SK-N-DZ (cell line): ENCODE measurements at places on chromosomes 6 and 20.
A peak's percentile ranks its signal among the peaks of the same experiment; 100 is the strongest.

- DNase-seq: no peak
These were observed 62.2 kb upstream of the CLDN20 start for GRCh38 chr6:155201461-155202226.

DNA sequence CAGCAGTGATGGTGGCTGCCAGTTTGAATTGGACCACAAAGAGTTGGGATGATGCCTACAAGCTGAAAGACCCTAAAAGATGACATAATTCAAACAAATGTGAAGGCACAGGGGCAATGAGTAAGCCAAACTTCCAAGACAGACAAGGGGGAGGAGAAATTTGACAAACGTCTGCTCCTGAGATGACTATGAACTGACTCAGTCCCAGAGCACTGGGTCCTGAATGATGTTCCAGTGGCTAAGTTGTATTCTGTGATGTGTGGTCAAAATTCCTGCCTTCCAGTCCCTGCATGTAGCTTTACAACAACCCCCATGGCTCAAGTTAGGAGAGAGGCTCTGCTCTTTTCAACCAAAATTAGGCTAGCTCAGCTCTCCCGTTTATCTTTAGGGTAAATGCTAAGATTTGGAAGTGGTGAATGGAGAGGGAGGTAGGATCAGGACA lies 86.1 kb upstream of the SIRPA start:
- DNase-seq: no peak

DNA sequence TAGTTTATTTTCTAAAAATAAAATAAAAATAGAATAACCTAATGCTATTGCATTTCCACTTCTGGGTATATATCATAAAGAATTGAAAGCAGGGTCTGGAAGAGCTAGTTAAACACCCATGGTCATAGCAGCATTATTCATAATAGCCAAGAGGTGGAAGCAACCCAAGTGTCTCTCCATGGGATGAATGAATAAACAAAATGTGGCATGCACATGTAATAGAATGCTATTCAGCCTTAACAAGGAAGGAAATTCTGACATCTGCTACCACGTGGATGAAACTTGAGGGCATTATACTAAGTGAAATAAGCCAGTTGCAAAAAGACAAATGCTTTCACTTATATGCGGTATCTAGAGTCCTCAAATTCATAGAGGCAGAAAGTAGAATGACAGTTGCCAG lies 130.8 kb downstream of the TIAM2 start:
- no peak for DNase-seq

DNA sequence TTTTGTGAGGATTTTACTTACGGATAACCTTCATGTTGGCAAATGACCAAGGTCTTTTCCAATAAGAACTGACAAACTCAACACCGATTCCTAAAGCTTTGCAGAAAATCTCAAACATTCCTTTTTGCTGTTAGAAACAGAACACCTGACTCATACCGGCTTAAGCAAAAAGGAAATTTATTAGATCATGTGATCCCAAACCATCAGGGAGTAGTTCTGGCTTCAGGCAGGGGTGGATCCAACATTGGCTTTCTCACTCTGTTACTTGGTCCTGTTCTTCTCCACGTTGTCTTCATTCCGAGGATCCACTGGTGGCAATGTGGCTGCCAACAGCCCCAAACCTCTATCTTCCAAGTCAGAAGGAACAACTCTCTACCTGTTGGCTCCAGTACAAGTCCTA lies 95.9 kb upstream of the PMEPA1 start:
- no peak for DNase-seq

- DNase-seq: no peak
These were observed 328.6 kb upstream of the ARID1B start for GRCh38 chr6:156448579-156448978.

DNA sequence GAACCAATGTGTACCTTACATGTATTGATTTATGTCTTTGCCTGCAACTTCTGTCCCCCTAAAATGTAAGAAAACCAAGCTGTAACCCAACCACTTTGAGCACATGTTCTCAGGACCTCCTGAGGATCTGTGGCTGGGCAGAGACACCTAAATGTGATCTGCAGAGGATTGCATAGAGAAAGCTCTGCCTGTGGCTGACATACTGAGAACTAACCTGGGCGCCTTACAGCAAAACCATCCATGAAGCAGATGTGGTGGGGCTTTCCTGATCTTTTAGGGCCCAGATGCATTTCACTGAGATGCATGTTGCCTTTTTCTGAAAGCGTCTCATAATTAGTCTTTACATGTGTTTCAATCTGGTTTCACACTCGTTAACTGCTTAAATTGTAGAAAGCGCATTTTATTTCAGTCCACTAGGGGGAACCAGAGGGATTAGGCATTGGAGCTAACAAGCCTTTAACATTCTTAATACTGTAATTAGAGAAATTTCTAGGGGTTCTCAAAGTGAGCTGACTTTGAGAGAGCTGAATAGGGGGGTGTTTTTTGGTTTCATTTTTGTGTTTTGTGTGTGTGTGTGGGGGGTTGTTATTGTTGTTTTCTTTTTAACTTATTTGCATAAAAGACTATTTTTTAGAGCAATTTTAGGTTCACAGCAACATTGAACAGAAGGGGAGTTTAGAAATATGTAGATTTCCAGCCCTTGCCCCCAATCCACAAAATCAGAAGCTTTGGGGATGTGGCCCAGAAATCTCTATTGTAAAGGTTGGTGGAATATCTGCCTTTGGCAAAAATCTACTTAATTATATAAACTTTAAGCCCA lies 50.9 kb upstream of the FAM184A start:
- DNase-seq: peak; percentile 86

DNA sequence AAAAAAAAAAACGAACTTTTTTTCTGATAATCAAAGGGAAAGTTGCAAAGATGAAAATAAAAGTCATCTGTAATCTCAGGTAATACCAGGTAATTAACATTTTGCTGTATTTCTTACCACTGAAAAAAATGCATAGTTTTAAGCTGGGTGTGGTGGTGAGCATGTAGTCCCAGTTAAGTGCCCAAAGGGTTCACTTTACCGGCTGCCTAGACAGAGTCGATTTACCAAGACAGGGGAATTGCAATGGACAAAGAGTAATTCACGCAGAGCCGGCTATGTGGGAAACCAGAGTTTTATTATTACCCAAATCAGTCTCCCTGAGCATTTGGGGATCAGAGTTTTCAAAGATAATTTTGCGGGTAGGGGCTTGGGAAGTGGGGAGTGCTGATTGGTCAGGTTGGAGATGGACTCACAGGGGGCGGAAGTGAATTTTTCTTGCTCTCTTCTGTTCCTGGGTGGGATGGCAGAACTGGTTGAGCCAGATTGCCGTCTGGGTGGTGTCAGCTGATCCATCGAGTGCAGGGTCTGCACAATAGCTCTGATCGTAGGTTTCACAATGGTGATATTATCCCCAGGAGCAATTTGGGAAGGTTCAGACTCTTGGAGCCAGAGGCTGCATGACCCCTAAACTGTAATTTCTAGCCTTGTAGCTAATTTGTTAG lies 51.9 kb downstream of the RPF2 start:
- no peak for DNase-seq

DNA sequence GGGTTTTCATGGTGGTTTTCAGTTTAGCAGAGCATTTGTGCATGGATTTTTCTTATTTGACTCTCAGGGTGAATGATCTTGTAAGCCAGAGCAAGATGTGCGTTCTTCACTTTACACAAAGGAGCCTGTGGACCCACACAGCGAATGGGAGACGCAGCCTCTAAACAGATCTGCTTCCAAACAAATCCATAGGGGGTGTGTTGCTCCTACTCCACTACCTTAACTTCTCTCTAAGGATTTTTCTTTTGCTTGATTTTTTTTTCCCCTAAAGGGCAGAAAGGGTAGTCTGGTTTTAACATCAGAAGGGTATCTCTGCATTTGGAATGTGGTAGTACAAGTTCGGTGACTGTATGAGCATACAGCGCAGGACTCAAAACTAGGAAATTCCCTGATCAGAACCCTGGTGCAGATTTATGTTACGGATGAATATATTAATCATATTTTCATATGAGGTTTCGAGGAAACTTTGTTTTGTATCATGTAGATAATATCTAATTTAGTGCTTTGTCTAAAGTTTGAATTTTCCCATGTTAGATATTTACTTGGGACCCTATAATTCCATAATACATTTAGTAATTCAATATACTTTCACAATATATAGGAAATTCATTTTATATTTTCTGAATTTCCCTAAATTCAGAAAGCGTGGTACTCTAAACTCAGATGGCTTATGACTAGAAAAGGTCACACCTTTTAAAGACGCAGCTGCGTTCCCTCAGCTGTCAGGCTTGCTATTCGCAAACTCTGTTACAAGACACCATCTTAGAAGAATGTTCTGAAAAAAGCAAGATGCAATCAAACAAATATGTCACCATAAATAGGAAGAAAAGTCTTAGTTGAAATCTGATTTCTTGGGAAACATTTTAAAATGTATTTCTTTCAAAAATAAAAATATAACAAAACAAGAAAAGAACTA lies 196.9 kb downstream of the TMEM242 start:
- DNase-seq: no peak

DNA sequence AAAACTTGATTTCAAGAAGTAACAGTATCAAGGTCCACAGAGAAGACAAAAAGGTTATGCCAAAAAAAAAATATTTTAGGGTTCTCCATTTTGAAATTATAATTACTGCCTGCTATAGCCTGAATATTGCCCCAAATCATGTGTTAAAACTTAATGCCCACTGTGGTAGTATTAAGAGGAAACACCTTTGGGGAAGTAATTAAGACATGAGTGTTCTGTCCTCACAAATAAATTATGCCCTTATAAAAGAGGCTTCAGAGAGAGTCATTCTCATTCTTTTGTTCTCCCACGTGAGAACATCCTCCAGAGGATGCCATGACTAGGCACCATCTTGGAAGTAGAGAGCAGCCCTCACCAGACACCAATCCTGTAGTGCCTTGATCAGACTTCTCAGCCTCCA lies 66.2 kb downstream of the GMDS start:
- no peak for DNase-seq

DNA sequence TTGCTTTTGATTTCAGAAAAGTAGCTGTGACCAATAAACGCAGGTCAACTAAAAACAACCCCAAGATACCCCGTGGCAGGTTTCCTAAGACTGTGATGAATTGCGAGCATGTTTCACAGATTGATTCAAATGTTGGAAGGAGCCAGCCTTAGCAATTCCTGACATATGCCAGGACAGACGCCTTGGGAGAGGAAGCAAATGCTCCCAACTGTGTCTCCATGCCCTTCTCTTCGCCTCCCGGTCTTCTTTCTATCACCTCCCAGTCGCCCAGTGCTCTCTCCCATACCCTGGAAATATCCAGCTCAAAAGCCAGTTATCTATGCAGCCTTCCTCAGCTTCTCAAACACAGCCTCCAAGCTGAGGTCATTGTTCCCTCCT lies 32.0 kb downstream of the KIAA0319 start:
- DNase-seq: no peak

GRCh38 chr20:33822423-33822822 lies 11.3 kb downstream of the CHMP4B start:
- no peak for DNase-seq

DNA sequence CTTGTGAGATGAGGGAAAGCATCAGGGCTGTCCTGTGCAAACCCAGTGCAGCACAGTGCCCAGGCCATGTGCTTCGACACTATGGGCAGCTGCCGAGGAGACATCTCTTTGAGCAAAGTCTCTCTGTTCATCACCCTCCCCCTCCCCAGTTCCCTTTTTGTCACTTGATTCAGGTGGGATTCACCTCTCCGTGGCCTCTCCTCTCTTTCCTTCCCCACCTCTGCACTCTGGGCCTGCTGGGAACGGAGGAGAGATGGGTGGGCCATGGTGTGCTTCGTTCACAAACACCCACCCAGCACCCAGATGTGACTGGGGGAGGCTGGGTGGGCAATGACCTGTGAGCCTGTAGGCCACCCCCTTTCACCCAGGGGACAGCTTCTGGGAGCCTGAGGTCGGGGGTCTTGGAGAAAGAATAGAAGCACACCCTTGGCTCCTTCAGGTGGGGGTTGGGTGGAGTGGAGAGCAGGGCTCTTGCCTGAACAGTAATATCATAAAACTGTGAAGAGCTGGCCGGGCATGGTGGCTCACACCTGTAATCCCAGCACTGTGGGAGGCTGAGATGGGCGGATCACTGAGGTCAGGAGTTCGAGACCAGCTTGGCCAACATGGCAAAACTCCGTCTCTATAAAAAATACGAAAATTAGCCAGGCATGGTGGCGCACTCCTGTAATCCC lies 33.5 kb upstream of the DLGAP4 start:
- no peak for DNase-seq
